Jurkat, Clone E6-1 (cell line): ENCODE measurements at places on chromosomes 3 and 15.

DNA sequence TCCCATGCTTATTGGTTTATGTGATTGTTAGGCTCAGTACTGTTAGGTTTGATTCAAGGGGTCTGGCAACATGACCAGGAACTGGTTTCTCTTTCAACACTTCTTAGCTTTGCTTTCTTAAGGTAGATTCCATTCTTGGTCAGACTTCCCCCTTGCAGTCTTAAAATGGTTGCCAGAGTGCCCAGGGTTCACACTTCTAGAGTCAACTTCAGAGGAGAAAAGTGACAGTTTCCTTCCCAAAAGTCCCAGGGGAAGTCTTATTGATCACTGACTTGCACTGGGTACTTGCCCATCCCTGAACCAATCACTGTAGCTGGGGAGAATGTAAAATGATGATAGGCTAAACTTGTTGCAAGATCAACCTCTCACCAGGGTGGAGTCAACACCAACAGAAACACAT is 14.1 kb downstream of the MGLL start:
- DNase-seq = no peak

DNA sequence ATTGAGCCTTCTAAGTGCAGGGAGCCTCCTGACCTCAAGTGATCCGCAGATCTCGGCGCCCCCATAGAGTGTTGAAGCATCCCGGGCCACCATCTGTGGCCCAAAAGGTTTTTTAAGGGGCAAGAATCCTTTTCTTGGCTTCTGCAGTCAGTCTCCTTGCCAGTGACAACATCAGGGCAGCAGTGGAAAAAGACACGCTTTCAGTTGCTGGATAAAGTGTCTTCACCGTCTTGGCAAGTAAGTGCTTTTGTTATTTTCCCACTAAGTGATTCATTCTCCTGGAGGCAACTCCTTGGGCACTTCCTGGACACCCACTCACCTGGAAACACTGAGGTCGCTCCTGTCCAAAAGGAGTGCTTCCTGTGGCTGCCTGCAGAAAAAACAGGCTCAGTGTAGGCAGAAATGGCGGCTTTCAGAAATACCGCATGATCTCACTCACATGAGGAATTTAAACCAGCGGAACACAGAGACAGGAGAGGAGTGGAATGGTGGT is 71.7 kb upstream of the ABHD2 start:
- DNase-seq = no peak

DNA sequence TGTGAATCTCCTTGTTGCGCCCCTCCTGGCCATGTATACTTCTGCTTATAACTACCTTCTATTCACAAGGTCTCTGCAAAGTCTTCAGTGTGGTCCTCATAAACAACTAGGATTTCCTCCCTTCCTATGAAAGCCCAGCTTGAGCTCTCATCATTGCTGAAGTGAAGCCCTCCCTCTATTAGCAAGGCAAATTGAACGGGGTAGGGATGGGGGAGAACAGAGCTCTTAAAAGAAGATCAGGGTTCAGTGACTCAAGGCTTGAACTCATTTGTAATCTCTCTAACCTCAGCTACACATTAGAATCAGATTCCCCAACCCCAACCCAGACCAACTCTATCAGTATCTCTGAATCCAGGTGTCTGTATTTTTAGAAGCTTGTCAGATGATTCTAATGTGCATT is 88.3 kb upstream of the ST8SIA2 start:
- no peak for DNase-seq

GRCh38 chr15:95968856-95969255 is 361.6 kb upstream of the NR2F2 start:
- no peak for DNase-seq

DNA sequence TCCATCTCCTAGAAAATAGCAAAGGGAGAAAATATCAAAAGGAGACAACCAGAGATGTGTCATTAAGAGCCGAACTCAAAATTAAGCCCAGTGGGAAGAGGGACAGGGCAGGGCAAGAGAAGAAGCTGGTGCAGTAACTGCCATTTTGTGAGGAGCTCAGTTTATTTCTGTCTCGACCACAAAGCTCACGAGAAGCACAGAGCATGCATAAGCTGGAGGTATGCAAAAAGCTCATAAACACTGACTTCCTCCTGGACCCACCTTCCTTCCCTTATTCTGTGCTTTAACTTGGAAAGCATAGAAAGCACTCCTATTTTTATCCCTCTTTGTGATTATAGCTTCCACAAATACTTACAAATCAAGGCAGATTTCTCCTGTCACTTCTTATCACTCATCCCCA is 81.3 kb downstream of the DGKG start:
- DNase-seq = no peak

DNA sequence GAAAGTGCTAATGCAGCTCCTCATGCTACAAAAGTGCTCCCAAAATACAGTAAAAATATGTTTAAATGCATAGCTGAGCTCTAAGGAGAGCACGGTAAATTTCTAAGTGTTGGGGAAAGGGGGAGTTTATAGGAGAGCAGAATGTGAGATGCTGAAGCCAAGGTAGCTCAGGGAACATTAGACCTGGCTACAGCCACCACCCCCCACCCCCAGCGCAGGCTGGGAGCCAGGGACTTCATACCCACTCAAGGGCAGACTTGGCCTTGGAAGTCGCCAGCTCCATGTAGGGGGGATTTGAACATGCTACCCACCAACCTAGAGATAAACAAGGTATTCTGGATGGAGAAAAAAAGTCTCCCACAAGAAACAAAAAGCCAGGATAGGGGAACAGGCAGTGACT is 142.2 kb downstream of the MEGF11 start:
- no peak for DNase-seq
